ENCODE measurements at places on chromosomes 1 and 21.

- peak; percentile 56 for DNase-seq
Measured at GRCh38 chr1:90579212-90579802, 137.8 kb downstream of the BARHL2 start.

GRCh38 chr1:35201631-35202030 is 8.7 kb upstream of the SFPQ start:
- no peak for DNase-seq

DNA sequence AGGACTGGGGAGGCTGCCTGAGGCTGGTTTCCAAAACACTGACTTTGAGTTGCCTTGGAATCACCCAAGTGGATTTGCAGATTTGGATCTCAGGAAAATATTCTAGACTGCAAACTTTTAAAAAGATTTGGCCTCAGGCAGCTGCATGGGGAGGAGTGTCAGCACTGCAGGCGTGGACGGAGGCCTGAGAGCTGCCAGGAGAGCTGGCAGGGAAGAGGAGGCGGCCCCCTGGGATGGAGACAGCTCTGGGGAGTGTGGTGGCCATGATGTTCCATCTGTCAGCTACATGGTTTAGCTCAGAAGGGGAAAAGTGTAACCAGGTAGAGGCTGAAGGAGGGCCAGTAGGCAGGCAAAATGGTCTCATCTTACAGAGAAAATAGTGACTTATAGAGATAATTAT is 72.1 kb downstream of the VPS26C start:
- no peak for DNase-seq

GRCh38 chr1:184218458-184219075 is 167.0 kb downstream of the TSEN15 start:
- DNase-seq, result no peak

DNA sequence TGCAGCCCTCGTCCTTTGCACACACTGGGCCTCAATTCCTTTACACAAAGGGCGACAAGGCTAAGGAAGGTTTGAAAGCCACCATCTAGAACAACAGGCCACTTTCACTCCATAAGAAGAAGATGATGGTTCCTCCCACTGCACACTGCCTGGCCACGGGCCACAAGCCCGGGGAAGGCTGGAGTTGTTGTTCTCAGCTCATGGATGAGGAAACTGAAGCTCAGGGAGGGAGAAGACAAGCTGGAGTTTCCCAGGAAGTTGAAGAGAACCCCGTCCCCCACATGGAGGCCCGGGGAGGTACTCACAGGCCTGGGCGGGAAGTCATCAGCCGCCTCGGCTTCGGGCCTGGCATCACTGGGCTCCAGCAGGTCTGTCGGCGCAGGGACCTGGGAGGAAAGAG is 24.6 kb upstream of the DDOST start:
- DNase-seq, result peak; percentile 38

DNA sequence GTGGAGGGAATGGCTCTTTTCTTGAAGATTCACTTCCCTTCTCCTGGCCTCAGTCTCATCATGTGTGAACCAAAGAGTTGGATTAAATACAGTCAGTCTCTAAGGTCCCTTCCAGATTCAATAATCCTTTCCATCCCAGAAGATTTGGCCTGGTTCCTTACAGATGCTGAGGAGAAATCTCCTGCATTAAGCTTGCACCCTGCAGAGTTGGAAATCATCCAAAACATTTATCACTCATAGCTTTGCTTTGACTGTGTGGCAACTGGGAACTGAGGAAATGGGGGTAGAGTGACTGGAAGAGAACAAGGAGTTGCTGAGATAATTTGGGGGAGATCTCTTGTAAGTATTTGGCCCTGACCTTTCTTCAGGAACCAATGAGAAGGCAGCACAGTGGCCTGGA is 220.5 kb upstream of the SGIP1 start:
- no peak for DNase-seq

GRCh38 chr21:25467896-25468295 is 139.4 kb downstream of the MRPL39 start:
- DNase-seq, result peak; percentile 87

- no peak for DNase-seq
Measured at GRCh38 chr21:40433538-40433937, 413.4 kb downstream of the DSCAM start.

- DNase-seq, result peak; percentile 65
Measured at GRCh38 chr1:6889875-6890480, 104.7 kb downstream of the CAMTA1 start.

DNA sequence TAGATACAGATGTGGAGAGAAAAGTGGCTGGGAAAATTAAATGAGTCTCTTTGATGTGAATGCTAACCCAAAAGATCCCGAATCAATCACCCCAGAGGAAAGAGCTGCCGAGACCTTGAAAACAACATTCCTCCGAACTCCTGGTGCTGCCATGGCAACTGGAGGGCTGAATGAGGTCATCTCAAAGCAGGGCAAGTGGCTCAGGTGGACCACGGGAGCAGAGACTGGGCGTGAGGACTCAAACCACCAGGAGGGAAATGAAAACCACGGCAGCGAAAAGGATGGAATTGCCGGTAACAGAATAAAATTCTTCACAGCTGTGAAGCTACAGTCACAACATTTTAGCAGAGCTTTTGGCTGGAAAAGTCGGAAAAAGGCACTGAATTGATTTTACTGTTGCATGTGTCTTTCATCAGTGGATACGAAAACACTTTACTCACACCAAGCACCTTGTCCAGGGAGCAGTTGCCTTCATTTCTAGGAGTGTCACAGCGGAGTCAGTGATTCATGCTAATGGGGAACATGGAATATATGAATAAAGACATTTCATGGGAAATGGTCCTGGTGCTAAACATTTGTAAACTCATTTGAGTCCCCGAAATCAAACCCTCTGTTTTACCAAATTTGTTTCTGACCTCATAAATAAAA is 23.2 kb upstream of the BECN2 start:
- no peak for DNase-seq

GRCh38 chr1:170241266-170241851 is 95.6 kb downstream of the NTMT2 start:
- DNase-seq, result no peak

GRCh38 chr1:65813956-65814355 is 21.3 kb downstream of the PDE4B start:
- DNase-seq, result no peak

DNA sequence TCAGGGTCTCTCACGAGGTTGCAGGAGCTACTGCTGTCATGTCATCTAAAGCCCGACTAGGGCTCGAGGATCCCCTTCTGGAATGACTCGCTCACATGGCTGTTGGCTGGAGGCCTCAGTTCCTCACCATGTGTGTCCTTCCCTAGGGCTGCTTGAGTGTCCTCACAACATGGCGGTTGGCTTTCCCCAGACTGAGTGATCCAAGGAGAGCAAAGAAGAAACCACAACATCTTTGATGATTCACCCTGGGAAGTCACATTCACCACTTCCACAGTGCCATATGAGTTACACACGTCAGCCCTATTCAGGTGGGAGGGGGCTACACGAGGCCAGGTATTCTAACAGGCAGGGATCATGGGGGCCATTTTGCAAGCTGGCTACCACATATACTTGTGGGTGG is 64.9 kb downstream of the FHAD1 start:
- DNase-seq, result peak; percentile 64

DNA sequence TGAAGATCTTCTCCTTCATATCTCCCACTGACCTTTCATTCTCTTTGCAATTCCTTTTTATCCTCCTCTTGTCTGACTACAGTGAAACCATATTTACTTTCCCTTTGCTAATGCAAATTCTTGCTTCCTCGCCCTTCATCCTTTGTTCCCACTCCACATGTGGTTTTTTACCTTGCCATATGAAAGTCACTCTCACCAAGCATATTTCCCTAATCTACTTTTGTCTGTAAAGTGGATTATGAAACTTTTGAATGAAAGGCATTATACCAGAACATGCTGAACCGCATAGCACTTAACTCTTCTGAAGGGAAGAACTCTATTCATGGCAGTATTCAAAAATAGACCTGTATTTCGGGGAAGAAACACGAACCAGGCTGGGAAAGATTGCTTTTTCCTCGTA is 8.0 kb upstream of the TMPRSS15 start:
- DNase-seq, result no peak

GRCh38 chr1:234997201-234997895 is 131.3 kb downstream of the TOMM20 start:
- peak; percentile 96 for DNase-seq

DNA sequence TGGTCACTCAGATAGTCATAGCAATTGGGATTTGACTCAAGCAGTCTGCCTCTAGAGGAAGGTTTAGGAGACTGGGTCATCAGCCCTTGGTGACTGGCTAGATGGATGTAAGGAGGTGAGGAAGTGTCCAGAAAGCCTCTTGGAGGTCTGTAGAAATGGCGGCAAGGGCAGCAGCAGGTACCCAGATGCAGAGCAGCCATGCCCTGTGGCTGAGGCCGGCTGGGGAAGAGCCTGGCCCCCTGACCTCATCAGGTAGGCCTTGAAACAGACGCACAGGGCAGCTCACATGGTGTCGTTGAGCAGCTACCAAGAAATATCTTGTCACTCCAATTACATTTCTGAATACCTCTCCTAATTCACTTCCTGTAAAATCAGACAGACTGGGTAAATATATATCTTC is 98.2 kb downstream of the DMRTB1 start:
- DNase-seq, result no peak

GRCh38 chr1:35873243-35873750 is 9.7 kb upstream of the AGO1 start:
- peak; percentile 22 for DNase-seq

DNA sequence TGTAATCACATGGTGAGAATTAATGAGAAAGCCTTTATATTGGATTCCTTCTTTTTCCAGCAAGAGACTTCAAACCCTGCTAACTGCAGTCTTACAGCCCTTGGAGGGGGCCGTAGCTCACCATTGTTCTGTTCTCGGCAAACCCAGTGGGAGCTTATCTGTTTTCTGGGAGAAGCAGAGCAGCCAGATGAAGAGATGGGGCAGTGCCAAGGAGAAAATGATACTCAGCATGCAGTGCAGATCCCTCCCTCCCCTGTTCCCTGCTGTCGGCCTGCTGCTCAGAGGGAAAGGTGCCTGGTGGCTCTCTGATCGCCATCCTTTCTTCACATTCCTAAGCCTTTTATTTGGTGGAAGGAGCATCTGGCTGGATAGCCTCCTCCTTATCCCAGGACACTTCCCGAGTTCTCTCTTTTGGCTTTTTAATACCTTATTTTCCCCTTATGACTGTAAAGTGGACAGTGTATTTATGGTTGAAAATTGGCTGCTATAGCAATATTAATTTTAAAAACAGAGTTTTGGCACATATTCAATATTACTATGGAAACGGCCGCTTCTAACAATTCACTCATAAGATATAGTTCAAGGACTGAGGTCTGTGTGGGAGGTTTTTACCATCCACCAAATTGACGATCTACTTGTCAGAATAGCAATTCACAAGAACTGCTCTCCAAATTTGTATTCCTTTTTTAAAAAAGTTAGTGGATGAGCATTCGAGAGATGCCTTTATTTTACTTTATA is 203.4 kb downstream of the CRB1 start:
- no peak for DNase-seq

DNA sequence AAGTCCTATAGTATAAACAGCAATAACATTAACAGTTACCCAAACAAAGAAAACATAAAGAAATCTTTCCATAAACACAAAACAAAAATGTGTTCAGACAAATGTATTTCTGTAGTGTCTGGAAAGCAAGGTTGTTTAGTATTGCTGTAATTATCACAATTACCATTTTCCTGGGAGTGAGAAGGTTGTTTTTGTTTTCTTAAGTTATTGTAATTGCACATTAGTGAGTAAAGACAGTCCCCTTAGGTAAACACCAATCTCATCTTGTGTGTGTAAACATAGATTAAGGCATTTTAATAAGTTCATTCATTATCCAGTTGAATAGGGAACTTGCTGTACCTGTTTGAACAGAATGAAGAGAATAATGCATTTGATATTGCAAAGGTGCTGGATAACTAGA is 356.9 kb upstream of the ADGRL4 start:
- no peak for DNase-seq

DNA sequence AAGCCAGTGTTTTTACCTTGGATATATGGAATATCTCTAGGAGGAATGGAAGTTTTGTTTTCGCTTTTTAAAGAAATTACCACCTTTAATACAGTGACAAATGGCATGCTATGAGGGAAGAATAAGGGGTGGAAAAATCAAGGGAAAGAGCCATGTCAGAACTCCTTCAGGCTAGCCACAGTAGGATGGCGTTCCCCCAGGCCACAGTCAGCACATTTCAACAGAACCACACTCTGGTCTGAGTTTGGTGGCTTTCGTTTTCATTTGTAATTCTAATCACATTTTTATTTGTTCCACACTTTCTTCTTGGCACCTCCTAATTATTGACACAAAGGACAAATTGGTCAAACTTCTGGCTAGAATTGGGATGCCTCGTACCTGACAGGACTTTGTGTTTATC is 60.3 kb upstream of the RCOR3 start:
- no peak for DNase-seq

- no peak for DNase-seq
Measured at GRCh38 chr1:90273241-90273774, 278.4 kb downstream of the ZNF326 start.

GRCh38 chr1:94616506-94616905 is 74.9 kb upstream of the F3 start:
- DNase-seq, result no peak

DNA sequence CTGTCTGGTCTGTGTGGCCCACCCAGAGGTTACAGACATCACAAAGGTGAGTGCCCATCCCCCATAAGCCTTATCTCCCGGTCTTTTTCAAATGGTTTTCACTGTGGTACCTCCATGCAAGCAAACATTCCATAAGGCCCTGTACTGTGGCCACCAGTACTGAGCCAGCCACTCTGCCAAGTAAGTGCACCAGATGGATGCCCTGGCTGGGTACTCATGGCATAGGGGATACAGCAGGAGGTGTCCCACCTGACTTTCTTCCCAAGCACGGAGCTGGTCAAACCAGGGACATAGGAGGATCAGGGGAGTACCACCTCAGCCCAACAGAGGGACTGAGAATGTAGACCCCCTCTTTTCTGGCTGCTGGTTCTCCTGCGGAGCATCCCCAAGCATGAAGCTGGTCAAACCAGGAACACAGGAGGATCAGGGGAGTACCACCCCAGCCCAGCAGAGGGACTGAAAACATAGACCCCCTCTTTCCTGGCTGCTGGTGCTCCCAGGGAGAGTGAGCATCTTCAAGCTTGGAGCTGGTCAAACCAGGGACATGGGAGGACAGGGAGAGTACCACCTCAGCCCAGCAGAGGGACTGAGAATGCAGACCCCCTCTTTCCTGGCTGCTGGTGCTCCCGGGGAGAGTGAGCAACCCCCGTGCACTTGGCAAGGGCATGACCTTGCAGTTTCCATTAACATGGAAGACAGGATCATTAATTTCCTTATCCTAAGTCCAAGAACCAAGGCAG is 81.8 kb upstream of the KLHDC7A start:
- DNase-seq, result no peak

DNA sequence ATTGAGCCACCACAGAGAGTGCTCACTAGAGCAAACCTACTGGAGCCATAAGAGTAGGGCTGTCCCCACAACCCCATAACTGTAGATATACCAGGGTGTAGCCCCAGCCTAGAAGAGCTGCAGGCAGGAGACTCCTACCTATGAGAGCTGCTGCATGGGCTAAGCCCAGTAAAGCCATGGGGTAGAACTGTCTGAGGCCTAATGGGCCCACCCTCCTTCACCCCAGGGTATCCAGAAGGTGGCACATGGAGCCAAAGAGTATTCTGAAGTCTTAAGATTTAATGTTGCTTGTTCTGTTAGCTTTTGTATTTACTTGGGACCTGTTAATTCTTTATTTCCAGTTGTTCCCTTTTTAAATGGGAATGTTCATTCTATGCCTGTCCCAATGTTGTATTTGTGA is 1193.7 kb upstream of the ADGRL2 start:
- DNase-seq, result no peak

GRCh38 chr1:46284597-46285564 is 18.5 kb downstream of the LRRC41 start:
- no peak for DNase-seq

- peak; percentile 73 for DNase-seq
Measured at GRCh38 chr1:110668549-110668948, 6.2 kb downstream of the KCNA3 start.
